Stimulated activated CD4-positive, alpha-beta T cell treated with anti-CD3 and anti-CD28 coated beads, Interleukin-4, amount 100 ng/mL, for 48 hours (primary cell): ENCODE measurements at places on chromosomes 6 and 20.

DNA sequence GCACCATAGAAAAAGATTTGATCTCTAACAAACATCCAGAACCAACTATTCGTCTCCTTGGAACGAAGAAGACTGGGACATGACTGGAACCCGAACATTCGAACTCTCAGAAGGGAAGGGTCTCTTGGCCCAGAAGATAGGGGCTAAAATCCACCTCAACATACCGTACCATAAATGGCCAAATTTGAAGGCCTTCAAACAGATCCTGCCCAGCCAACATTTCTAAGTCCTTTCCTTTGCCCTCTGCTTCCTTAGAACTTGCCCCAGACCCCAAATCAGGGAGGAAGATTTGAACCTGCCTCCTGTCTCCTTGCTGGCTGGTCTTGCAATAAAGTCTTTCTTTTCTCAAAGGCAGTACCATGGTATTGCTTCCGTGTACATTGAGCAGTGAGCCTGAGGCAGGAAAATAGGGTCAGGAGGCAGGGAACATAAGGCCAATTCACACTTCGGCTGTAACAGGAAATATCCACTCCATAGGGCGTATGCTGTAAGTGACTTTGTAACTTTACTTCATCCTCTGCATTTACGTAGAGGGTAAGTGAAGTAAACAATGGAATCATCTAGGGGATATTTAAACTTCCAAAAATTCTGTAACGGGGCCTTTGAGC, 1.8 kb upstream of the PXDC1 start:
- no peak for DNase-seq

DNA sequence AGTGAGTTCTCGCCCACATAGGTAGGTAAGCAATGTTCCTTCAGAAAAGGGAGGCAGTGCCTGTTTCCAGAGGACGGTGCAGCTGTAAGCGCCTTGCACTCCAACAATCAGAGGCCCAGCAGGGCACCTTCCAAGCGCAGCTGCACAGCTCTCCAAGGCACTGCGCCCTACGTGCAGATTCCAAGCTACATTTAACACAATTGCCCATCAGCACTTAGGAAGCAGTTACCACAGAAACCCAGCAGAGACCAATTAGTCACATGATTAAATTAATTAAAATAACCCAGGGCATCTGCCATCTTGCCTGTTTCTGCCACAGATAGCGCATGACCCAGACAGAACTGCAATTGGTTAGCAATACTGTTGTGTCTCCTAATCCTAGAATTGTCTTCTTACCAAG, 65.5 kb downstream of the SOBP start:
- no peak for DNase-seq

- no peak for DNase-seq
Observed at GRCh38 chr6:155040901-155041650, 46.0 kb downstream of the TIAM2 start.

GRCh38 chr6:30074331-30075093, 1.1 kb downstream of the RNF39 start:
- no peak for DNase-seq

- no peak for DNase-seq
Observed at GRCh38 chr6:43613721-43614395, 15.2 kb downstream of the GTPBP2 start.

DNA sequence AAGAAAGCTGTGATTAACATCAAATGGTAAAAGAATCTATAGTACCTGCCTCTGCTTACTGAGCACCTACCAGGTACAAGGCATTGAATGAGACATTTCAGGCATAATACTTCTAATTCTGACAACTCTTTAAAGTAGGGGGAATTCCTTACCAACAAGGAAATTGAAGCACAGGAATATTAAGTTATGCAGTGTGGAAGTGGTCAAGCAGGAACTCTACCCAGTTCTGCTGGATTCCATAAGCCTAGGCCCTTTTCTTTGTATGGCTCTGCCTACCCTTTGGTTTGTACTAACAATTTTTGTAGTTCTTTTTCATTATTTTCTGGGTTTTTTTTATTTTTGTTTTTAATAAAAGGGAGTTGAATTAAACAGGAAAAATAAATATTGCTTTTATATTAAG, 114.5 kb downstream of the MAP3K5 start:
- no peak for DNase-seq

DNA sequence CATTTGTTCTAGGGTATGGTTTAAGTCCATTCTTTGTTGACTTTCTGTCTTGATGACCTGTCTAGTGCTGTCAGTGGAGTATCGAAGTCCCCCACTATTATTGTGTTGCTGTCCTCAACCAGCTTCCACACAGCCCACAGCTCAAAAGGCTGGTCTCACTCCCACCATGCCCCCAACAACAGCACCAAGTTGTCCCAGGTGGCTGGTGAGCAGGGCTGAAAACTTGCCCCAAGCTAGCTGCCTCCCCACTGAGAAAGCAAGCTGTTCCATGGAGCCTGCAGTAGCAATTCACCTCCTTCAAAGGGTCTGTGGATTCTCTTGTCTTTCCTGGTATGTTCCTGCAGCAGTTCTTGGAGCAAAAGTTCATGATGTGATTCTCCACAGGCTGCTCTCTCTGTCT, 221.0 kb downstream of the SYNDIG1 start:
- DNase-seq, result no peak

DNA sequence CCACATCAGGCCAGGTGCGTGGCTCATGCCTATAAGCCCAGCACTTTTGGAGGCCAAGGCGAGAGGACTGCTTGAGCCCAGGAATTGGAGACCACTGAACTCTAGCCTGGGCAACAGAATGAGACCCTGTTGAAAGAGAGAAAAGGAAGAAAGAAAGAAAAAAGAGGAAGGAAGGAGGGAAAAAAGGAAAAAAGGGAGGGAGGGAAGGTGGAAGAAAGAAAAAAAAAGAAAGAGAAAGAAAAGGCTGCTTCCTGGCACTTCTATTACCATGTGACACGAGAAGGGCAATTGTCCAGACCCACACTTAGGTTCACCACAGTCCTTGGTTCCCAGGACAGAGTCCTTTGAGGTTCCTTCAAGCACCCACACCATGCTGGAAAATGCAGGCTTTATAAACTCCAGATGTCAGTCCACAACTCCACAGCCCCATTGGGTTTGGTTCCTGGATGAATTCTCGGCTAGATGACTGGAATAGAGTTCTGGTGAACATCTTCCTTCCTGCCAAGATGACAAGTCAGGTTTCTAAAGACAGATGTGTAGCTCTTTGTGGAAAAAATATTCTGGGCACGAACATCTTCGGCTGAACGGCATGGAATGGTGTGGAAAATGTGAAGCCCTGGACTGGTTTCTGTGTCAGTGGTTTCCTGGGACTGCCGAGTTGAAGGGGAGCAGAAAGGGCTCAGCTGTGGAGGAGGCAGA, 32.5 kb downstream of the NT5E start:
- no peak for DNase-seq

- no peak for DNase-seq
Observed at GRCh38 chr6:89970072-89970471, 75.8 kb downstream of the GJA10 start.

GRCh38 chr6:158047127-158047518, 65.5 kb downstream of the SYNJ2 start:
- DNase-seq, result peak; percentile 57

GRCh38 chr6:70622461-70622860, 45.2 kb upstream of the SMAP1 start:
- no peak for DNase-seq

- no peak for DNase-seq
Observed at GRCh38 chr6:12010635-12011275, 1.4 kb upstream of the HIVEP1 start.

DNA sequence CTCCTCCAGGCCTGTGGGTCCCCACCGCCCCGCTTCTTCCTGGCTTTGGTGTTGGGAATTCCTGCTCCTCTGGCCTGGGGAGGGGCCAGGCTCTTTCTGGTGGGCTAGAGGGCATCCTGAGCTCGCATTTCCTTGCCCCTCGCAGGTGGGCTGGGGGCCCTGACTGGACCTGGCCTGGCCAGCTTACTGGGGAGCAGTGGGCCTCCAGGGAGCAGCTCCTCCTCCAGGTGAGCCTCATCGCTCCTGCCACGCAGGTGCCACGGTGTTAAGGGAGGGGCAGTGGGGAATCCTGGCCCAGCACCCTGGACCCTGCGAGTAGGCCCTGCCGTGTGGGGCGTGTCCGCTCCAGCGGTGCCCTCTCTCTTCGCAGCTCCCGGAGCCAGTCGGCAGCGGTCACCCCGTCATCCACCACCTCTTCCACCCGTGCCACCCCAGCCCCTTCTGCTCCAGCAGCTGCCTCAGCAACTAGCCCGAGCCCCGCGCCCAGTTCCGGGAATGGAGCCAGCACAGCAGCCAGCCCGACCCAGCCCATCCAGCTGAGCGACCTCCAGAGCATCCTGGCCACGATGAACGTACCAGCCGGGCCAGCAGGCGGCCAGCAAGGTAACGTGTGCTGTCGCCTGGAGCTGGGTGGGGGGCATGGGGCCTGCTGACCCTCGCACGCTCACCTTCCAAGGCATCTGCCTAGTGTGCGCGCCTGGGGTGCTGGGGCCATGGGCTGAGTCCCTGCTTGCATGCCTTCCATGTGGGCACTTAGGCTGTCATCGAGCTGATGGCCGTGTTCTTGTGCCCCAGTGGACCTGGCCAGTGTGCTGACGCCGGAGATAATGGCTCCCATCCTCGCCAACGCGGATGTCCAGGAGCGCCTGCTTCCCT, 4.7 kb downstream of the ADRM1 start:
- no peak for DNase-seq

- peak; percentile 47 for DNase-seq
Observed at GRCh38 chr6:135128268-135128914, 52.7 kb upstream of the MYB start.

DNA sequence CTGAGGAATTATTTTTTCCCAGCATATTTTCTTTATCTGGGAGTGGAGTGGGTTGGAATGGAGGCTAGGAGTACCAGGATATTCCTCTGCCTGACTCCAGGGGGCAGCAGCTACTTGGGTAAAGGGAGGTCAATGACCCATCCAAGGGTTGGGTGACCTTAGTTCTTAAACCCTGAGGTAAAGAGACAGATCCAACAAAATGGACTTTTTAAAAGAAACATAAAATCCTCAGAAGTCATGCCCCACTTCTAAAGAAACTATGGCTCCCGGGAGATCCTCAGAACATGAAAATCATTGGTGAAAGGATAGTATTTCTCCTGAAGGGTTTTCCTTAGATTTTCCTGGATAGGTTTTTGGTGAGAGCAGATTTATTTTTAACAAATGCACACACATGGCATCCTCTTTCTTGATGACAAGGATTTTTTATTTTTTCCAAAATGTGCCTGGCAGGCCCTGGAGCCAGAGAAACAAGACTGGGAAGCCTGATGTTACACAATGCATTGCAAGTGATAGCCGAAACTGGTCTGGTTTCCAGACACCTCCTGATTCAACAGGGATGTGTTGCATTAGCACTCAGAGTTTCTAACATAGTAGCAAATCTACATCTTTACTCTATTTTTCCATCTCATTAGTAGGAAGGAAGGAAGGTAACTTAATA, 240.9 kb upstream of the BTBD3 start:
- peak; percentile 5 for DNase-seq

- DNase-seq, result no peak
Observed at GRCh38 chr6:20812776-20813175, 278.5 kb downstream of the CDKAL1 start.

DNA sequence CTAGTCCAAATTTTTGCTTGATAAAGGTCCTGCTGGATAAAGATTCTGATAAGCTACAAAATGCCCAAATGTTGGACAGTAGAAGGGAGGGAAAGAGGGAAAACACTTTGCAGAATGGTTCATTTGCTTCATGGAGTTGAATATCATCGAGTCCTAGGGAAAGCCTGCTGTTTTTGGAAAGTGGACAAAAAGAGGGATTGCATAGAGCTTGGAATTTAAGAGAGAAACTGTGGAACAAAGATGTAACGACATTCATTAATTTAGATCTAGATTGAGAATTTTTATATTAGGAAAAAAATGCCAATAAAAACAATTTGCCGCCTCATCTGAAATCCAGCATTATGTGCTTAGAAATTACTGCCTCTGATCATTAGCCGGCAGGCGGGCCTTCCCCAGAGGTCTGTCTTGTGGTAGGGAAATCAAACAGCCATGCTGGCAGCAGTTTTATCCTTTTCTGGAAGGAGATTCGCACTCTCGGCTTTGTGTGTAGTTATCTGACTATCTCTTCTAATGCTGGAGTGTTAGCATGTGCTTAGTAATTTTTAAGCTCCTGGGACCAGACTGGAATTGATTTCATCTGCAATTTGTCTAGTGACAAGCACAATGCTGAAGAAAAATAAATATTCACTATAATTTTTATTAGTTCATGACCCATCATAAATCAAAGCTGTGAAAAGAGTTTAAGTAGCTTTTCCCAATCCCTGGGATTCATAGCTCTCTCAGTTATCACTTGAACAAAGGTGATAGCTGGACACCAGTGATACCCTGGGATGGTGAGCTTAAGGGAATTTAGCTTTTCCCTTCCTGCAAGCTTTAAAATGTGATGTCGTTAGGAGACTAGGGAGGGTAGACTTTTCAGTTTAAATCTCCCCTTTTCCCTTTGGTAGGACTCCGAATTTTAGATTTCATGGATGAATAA, 329.5 kb downstream of the PRL start:
- no peak for DNase-seq

- no peak for DNase-seq
Observed at GRCh38 chr6:53500095-53500494, 44.8 kb downstream of the GCLC start.

DNA sequence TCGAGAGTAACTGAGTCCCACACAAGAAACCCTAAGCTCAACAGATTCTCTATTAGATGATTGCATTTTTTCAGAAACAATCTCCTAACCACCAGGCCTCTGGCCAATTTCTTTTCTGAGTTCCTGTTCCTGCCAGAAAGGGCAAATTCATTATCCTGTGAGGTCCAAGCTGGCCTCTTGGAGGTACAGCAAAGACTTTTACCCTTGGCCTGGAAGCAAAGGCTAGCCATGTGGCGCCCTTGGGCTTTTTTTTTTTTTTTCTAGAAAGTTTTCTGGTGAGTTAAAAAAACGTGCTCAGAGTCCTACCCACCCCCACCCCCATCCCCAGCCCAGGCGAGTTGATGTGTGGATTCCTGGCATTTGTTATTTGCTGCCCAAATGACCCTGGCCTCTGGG, 59.0 kb upstream of the EEF1A1 start:
- DNase-seq, result no peak

DNA sequence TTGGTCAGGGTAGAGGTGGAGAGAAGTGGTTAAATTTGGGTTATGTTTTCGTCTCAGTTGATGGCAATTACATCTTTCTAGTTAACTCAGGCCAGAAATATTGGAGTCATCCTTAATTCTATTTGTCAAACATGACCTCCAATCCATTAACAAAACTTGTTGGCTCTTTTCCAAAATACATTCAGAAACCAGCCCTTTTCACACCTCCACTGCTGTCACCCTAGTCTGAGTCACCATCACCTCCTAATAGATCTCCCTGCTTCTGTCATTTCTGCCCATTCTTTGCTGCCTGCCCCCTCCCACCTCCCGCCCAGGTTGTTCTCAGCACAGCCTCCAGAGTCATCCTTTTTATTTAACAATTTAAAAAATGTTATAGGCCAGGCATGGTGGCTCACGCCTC, 3.0 kb upstream of the ABCF1 start:
- DNase-seq, result peak; percentile 25

DNA sequence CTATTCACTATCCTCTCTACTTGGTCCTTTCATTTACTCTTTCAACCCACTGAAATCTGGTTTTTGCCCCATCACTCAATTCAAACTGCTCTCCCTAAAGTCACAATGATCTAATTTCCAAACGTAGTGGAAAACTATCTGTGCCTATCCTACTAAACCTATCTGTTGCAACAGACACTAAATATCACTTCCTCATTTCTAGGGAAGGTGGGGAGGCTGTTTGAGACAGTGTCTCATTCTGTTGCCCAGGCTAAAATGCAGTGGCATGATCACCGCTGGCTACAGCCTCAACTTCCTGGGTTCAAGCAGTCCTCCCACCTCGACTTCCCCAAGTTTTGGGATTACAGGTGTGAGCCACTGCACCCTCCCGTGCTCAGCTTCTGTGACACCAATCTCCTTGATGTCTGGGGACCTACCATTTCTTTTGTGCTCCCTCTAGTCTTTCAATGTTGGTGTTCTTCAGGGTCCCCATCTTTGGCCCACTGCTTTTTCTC, 8.8 kb downstream of the RANBP9 start:
- no peak for DNase-seq
